ENCODE measurements at places on chromosomes 5 and 9.

GRCh38 chr9:6961845-6962522 is 204.2 kb downstream of the KDM4C start:
- DNase-seq, result no peak

GRCh38 chr5:139456776-139457175 is 5.8 kb downstream of the ECSCR start:
- DNase-seq, result no peak

DNA sequence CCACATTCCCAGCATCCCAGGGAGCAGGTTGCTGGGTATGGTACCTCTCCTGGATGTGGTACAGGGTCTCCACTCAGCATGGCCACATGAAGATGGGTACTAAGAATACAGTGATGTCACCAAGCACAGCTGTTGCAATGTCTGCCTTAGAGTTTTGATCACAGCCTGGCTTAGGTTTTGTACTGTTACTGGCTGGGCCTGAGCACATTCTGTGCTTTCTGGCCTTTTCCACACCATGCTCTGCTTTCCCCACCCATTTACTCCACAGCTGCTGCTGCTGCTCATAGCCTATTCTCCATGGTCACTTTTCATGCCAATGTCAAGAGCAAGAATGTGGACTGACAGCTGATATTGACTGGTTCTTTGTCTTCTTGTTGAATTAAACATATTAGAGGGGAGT is 481.9 kb downstream of the ARHGEF28 start:
- DNase-seq, result no peak

DNA sequence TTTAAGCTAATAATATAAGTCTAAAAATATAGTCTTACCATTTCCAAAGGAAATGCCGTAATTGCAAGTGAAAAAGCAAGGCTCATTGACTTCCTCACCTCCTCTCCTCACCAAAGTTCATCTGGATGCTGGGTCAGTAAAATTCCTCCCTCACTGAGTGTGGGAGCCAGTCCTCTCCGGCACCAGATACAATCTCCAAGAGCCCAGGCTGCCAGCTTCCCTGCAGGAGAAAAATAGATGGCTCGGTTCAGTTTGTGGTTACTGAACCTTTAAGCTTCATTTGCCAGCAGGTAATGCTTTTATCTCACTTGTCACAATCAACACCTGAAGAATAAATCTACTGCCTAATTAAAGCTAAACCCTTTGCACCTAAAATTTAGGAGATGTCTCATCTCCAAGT is 115.3 kb upstream of the VLDLR start:
- DNase-seq, result no peak
